Epithelial cell of umbilical artery (primary cell): ENCODE measurements at places on chromosomes 12 and 14. TPM values are rescaled to one million over a fixed set of nuclear protein-coding genes. Genes with fewer than 3 reads are reported as not detected.

The CCDC177 gene
- total RNA-seq = not detected in 2 replicates

The MED6 gene
- total RNA-seq = 37.2 and 37.4 TPM in 2 replicates

The PPP4R4 gene
- under 0.01 TPM in 2 replicates for total RNA-seq

The TTC9 gene
- under 0.01 and 0.15 TPM in 2 replicates for total RNA-seq

The EXOC3L4 gene
- not detected in 2 replicates for total RNA-seq

The KRT71 gene
- total RNA-seq = not detected in 2 replicates

The BEGAIN gene
- total RNA-seq = 0.32 and 0.91 TPM in 2 replicates

The TAS2R9 gene
- 0.32 TPM in 1 of 2 replicates, not detected in the other for total RNA-seq

The PLEKHD1 gene
- total RNA-seq = under 0.01 TPM in 1 of 2 replicates, not detected in the other

The JAG2 gene
- total RNA-seq = 23.9 and 41.9 TPM in 2 replicates

The APOF gene
- not detected in 2 replicates for total RNA-seq

The CLEC1A gene
- 18.7 and 24.4 TPM in 2 replicates for total RNA-seq

The CSRP2 gene
- 6.8 and 15.7 TPM in 2 replicates for total RNA-seq

The GUCY2C gene
- total RNA-seq = not detected in 2 replicates

The AJUBA gene
- 53.6 and 89.1 TPM in 2 replicates for total RNA-seq

The RIPK3 gene
- total RNA-seq = 5.5 and 6.7 TPM in 2 replicates

The GIT2 gene
- total RNA-seq = 38.7 and 46.7 TPM in 2 replicates

The CLEC2A gene
- not detected in 2 replicates for total RNA-seq

The WIF1 gene
- not detected in 2 replicates for total RNA-seq

The SLC10A1 gene
- total RNA-seq = not detected in 2 replicates

The SERPINA10 gene
- not detected in 2 replicates for total RNA-seq

The ACOT4 gene
- total RNA-seq = under 0.01 and 0.61 TPM in 2 replicates

The CNOT2 gene
- total RNA-seq = 159 and 173 TPM in 2 replicates

The KRT6B gene
- total RNA-seq = not detected in 2 replicates

The HOXC11 gene
- total RNA-seq = not detected in 2 replicates

The LACRT gene
- total RNA-seq = not detected in 2 replicates

The GPRC5A gene
- 4.2 and 14.3 TPM in 2 replicates for total RNA-seq

The ASCL1 gene
- not detected in 2 replicates for total RNA-seq

The DIABLO gene
- total RNA-seq = 59.6 and 79.3 TPM in 2 replicates

The IL23A gene
- total RNA-seq = 0.32 TPM in 1 of 2 replicates, not detected in the other

The COCH gene
- total RNA-seq = 0.61 and 0.65 TPM in 2 replicates

The SPPL3 gene
- 3.6 and 5.2 TPM in 2 replicates for total RNA-seq
